ENCODE measurements at places on chromosomes 6 and 20.

GRCh38 chr6:100627911-100628758 lies 163.4 kb upstream of the SIM1 start:
- no peak for DNase-seq

- DNase-seq, result no peak
Observed at GRCh38 chr6:21918041-21918440, 324.5 kb downstream of the SOX4 start.

DNA sequence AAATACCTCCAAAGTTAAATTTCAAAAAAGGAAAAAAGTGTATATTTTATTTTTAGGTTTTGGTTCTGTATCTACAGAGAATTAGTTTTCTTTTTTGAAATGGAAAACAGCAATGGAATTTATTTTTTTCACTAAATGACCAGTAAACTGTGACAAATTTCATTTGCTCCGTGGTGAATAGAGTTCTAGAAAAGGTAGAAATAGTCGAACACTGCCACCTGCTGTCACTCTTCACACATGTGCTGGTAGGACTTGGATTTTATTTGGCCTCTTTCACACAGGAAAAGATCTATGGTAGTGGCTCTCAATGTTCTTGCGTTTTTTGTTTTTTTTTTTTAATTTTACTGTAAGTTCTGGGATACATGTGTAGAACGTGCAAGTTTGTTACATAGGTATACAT lies 312.5 kb downstream of the EYA4 start:
- no peak for DNase-seq

DNA sequence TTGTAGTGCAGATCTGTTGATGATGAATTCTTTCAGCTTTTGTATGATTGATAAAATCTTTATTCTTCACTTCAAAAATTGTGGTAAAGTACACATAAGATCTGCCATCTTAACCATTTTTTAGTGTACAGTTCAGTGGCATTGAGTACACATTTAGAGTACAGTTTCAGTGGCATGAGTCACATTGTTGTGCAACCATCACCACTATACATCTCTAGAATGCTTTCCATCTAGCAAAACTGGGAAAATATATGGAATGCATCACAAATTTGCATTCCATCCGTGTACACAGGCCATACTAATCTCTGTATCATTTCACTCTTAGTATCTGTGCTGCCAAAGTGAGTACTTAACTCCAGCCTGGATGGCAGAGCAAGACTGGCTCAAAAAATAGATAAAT lies 28.7 kb downstream of the SIRPD start:
- DNase-seq, result no peak

GRCh38 chr6:5898563-5898962 lies 108.2 kb downstream of the NRN1 start:
- no peak for DNase-seq

GRCh38 chr20:16405254-16405653 lies 168.0 kb downstream of the KIF16B start:
- DNase-seq, result no peak

DNA sequence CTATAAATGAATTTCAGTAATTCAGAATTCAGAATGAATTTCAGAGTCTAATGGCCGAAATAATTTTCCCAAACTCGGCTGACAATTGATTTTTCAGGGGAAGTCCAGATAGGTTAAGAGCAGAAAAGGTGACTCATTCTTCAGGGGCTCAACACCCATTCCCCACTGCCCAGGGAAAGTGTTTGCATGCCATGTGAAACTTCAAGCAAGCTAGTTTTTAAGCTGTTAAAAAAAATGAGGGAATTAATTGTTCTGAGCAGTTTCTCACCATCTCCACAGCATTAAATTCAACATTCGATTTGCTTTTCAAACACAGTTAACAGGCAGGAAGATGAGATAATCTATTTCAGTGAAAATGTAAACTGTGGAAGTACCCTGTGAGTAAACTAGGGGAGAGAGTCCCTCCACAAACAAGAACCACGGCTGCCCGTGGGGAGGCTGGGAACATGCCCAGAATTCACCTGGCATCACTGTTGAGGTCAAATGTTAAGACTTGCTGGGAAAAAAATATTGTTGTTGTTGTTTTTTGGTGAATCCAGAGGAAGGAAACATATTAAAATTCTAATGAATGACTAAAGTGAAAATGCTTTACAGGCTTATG lies 650.8 kb upstream of the AGPAT4 start:
- no peak for DNase-seq

DNA sequence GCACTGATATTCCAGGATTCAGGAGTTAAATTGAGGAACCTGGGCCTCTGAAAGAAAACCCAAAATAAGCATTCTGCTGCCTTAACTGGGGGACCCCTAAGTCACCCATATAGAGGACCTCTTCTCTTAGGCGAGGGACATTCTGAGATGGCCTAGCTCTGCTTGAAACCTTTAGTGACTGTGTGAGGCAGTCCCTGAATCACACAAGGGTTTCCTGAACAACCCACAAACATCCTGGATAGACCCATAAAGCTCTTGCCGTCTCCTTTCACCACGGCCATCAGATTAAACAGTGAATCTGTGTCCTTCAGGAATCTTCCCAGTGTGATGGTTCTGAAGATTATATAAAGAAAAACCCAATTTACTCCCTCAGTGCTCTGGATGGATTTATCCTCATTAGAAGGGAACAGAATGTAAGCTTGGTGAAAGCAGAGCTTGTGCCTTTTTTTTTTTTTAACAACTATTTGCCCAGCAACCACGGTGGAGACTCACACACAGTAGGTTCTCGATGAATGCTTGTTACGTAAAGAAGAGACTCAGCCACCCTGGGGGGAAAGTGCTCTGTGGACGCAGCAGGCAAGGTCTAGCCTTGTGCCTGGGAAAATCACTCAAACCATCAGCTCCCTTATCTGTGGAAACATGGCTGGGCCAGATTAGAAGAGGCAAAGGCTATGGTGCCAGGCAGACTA lies 39.1 kb upstream of the SIRPG start:
- no peak for DNase-seq

DNA sequence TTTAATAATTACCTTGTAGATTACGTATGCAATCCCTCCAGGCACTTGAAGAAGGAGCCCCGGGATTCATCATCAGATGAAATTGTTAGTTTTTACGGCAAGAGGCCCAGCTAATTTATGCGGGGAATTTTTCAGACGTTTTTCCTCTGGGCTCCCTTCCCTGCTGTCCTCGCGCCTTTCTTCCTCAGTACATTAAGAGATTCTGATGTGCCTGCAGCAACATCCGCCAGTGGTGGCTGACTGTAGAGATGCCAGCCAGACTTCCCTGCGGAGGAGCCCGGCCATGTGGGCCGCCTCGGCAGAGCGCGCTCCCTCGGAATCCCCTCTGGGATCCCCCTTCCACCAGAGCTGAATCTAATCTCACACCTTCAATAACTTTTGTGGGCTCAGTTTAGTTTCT lies 46.4 kb upstream of the POU3F2 start:
- no peak for DNase-seq

- DNase-seq, result no peak
Observed at GRCh38 chr20:38211200-38212097, 46.4 kb upstream of the TGM2 start.

DNA sequence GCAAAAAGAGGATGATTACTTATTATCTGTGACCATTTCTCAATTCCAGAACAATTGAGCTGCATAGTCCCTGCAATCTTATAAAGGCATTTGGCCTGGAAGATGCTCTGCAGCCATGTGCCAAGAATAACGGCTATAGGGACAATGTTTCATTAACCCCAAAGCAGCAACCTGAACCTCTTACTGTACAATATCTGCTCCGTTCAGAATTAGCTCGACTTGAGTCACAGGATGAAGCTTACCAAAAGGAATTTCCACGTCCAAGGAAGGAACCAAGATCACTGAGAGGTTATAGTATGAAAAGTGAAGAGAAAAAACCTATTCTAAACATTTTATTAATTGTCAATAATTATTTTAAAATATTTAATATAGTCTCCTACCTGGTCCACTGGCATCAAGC lies 167.3 kb upstream of the GMDS start:
- no peak for DNase-seq

GRCh38 chr20:36688630-36689029 lies 42.6 kb upstream of the SLA2 start:
- DNase-seq, result no peak

DNA sequence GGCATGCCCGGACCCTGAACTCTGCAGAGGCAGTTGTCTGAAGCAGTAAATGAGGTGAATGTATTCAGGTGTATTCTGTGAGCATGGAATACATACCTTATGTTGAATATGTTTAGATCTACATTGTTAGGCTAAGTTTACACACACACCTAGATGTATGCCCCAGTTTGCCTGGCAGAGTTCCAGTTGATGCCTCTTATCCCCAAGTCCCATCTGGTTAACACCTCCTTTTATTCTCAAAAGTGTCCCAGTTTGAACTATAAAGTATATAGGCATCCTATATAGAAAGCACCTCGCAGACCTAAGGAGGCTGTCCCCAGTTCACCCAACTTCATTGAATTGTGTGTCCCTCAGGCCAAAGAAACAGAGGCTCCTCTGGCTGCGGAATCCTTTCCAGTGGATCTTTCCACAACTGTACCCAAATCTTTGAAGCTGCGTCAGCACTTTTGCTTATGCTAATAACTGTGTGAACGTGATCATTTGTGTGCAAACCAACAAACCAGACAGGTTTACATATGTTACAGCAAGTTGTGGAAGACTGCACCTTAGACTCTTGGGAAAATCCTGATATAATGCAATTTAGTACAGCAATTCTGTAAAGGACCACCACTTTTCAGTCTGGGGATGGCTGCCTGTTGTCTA lies 4.8 kb upstream of the DHX35 start:
- no peak for DNase-seq

GRCh38 chr6:166758136-166758704 lies 131.2 kb upstream of the RPS6KA2 start:
- DNase-seq, result no peak

DNA sequence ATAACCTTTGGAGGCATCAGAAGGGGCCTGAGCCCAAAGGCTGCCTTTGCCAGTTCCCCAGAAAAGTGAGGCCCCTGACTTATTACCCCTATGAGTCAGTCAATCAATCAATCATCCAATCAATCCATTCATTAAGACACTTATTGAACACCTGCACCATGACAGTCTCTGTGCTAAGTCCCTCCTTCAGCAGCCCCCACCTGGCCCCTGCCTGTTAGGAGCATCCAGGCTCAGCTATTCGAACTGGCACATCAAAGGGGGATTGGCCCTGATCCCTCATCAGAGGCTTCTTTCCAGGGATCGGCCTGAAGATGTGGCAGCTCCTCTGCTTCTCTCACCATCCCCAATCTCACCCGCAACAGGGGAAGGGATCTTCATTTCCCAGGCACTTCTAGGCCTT lies 27.7 kb upstream of the VEGFA start:
- DNase-seq, result no peak

GRCh38 chr6:42555477-42556457 lies 8.1 kb upstream of the UBR2 start:
- DNase-seq, result no peak

- no peak for DNase-seq
Observed at GRCh38 chr6:18395856-18396197, 8.7 kb downstream of the RNF144B start.

- DNase-seq, result no peak
Observed at GRCh38 chr6:157185986-157186385, 137.3 kb downstream of the TMEM242 start.

DNA sequence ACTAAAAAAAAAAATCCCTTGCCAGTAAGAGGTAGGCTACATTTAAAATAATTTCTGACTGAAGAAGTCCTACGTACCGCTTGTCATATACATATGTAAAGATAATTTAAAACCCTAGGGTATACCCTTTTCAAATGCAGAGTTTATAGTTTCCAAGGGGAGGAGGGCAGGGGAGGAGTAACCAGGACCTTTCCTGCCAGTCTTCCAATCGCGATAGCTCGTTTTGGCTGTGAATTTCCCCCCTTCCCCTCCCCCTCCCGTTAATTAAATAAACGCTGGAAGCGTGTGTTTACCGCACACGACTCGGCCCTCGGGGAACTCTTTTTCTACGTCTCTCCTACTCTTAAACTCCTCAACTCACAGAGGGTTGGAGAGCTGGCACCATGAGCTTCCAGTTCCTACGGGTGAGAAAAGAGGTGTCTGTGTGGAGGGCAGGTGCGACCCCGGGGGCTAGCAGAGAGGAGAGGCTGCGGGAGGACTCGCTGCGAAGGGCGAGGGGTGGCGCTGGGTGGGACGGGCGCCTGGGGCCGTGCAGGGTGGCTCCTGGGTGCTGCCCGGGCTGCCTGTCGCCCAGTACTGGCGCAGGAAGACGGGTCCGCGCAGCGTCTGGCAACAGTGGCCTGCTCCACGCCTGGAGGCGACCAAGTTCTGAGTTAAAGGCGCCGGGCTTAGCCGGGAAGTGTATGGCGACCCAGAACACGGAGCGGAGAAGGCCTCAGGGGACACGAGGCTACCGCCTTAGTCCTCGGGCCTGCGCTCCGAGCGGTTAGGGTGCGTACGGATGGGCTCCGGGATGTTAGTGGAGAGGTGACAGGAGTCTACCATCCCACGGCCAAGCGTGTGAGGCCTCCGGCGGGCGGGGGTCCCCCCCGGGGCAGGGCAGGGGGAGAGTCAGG lies 4.1 kb upstream of the TFAP2C start:
- no peak for DNase-seq

- no peak for DNase-seq
Observed at GRCh38 chr6:57469072-57469471, 151.6 kb downstream of the PRIM2 start.

- DNase-seq, result no peak
Observed at GRCh38 chr6:42532038-42532669, 31.7 kb upstream of the UBR2 start.

GRCh38 chr6:45697605-45698004 lies 318.1 kb downstream of the CLIC5 start:
- no peak for DNase-seq

DNA sequence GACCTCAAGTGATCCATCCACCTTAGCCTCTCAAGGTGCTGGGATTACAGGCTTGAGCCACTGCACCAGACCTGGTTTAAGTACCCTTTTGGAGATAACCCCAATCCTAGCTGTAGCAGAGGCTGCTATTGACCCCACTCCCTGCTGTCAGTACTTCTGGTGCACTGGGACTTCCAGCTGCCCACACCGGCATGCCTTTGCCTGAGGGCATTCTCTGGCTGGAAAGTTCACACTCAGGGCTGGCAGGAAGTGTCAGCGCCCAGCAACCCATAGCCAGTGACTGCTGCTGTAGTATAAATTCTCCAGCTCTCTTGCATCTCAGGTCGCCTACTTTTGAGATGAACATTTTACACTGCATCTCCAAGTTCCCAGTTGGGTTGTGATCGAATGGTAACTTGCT lies 75.3 kb downstream of the UTRN start:
- no peak for DNase-seq

GRCh38 chr6:161701056-161701455 lies 427.2 kb upstream of the AGPAT4 start:
- DNase-seq, result no peak

DNA sequence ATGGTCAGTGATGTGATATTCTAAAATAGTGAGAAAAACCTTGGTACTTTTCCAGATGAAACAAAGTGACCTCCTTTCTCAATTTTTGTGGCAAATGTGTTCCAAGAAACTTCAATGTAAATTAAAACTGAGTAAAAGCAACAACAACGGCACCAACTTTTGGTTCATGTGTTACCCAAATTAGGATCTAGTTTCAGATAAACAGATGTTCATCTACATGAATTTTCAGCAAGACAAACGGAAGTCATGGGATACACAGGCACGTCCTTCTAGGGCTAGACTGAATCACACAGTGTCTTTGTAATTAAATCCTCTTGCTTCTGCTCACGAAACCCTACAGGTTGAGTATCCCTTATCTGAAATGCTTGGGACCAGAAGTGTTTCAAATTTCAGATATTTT lies 915.2 kb downstream of the TFAP2A start:
- no peak for DNase-seq
